Mucosa of descending colon (tissue), 3 donors: ENCODE measurements at places on chromosomes 16 and 17. TPM values are rescaled to one million over a fixed set of nuclear protein-coding genes. Genes with fewer than 3 reads are reported as not detected.

- DNase-seq = no peak
Measured at GRCh38 chr17:79369001-79369400, 241.8 kb downstream of the RBFOX3 start.

Gene SOX8
- total RNA-seq = 3.1 TPM

DNA sequence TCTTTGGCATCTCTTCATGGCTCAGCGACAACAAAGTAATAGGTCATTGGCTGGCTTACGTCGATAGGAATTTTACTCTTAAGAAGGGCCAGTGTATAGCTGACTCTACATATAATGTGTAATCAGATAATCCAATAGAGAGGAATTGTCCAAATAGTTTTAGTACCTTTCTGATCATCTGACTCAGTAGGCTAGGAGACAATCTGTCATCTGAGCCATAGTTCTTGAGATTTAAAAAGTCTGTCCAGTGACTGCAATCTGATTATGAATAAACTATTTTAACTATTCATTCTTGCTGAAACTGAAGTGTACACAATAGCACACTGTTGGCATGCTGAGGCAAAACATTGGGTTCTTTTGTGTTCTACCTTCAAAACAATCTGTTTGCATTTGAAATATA is 21.4 kb upstream of the NOL11 start:
- no peak for DNase-seq

- no peak for DNase-seq
Measured at GRCh38 chr17:43543771-43544575, 2.2 kb downstream of the ETV4 start.

Gene CPNE7
- 2.0 TPM for total RNA-seq

DNA sequence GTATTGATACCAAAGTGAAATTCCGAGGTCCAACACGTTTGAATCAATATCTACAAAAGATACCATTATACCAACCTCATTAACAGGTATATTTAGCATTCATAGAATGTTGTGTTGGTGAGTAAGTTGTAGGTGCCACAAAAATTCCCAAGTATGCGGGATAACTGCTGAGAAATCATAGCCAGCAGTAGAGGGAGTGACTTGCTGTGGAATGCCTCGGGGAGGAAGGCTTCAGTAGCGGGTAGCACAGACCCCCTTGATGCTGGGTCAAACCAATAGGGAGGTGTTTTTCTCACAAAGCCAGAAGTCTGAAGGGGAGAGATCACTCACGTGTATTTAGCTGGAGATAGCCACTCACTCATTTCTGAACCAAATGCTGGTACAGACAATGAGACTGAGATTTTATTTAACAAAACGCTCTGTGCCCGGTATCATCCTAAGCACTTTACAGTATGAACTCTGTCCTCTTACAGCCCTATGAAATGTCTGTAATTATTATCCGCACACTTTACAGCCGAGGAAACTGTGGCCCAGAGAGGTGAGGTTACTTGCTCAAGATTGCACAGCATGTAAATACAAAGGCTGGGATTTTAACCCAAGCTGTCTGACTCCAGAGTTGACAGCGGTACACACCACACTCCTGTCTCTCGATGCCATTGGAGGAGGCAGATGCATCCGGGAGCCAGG is 23.1 kb downstream of the HSBP1 start:
- no peak for DNase-seq

DNA sequence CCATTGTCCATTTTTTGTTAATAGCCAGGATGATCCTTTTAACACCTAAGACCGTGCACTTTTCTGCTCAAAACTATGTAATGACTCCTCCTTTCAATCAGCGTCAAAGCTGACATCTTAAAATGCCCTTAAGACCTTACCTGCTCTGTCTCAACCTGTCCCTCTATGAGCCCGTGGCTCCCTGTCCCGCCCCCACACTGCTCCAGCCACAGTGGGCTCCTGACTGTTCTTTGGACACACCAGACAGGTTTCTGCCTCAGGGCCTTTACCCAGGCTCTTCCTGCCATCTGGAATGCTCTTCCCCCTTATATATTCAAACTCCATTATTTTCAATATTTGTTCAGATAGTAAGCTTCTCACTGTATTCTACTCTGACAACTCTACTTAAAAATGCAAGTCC is 14.1 kb downstream of the CDRT15 start:
- no peak for DNase-seq
